ENCODE measurements at places on chromosomes 5 and 9.

GRCh38 chr5:113145757-113146387 lies 169.3 kb downstream of the DCP2 start:
- DNase-seq = no peak

DNA sequence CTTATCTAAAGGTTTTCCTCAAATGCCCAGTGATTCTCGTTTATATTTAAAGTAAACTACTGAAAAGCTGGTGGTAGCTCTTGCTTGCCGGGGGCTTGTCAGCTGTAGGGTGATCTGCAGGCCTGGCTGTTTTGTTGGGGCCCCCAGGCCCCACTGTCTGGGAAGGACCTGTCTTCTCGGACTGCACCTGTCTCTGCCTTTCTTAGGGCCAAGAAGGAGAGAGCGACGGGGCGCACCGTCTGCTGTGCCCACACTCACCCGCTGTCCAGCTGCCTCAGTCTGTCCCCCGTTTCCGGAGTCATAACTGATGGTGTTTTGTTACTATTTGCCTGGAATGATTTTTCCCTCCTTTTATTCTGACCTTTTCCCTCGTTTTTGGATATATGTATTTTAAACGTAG lies 94.1 kb upstream of the CACNA1B start:
- DNase-seq = no peak

DNA sequence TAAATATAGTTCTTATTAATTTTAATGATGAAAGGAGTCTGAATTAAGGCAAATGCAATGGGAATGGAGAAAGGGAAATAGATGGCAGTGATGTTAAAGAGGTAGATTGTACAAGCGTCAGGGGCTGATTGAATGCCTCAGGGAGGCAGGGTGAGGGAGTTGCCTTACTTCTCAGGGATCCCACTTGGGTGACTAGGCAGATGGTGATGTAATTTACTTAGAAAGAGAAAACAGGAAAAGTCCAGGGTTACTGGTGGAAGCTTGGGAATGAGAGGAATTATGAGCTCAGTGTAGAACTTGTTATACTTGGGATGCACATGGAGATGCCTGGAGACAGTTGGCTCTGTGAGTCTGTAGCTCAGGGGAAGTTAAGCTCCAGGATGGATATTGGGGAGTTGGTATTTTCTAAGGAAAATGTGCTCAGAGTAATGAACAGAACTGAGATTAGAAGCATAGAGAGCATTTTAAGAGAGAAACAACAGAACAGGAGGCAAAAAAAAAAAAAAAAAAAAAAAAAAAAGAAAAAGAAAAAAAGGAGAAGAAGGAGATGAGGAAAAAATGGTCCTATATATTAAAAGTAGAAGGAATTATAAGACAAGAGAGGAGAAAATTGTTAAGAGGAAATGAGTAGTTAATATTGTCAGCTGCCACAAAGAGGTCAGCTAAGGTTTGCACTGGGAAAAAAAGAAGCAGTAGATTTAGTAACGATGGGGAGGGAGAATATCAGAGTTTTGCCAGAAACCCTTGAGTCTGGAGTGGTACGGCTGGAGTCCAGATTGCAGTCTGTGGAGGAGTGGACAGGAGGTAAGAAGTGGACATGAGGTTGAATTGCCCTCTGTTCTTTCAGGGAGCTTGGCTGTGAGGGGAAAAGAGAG lies 88.0 kb upstream of the ELL2 start:
- DNase-seq = peak; percentile 38

DNA sequence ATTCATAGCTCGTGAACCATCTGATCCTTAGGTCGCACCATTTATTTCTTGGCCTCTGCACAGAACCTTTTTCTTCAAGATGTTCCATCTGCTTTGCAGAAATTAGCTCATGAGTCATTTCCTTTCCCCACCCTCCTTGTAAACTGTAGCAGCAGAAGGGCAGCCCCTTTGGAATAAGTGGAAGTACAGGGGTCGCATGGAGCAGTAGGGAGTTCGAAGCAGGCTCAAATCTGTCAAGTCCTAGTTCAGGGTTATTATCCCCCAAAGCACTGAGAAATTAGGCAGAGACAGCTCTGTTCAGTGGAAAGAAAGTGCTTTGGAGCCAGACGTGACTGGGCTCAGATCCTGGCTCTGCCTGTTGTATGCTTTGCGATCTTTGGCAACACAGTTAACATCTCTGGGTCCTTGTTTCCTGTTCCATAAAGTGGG lies 84.2 kb downstream of the SGCD start:
- DNase-seq = no peak

DNA sequence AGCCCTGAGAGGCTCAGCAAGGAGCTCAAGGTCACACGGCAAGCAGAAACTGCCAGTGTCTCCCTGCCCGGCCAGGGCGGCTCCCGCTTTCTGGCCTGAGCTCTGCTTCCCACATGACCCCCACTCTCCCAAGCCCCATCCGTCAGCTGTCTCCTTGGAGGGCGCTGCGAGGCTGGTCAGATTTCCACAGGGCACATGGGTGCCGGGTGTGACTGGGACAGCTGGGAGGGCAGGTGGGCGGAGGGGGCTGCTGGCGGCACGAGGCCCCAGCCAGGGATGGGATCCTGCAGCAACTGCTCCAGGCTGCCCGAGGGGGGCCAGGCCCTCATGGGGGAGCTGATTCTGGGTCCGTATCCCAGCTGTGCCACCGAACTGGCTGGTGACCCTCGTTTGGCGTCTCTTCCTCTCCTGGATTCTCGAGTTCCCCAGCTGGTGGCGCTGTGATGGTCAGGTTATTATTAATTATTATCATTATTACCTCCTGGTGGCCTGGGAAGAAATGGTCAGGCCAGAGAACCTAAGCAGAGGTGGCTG lies 12.9 kb upstream of the WDR38 start:
- DNase-seq = no peak

DNA sequence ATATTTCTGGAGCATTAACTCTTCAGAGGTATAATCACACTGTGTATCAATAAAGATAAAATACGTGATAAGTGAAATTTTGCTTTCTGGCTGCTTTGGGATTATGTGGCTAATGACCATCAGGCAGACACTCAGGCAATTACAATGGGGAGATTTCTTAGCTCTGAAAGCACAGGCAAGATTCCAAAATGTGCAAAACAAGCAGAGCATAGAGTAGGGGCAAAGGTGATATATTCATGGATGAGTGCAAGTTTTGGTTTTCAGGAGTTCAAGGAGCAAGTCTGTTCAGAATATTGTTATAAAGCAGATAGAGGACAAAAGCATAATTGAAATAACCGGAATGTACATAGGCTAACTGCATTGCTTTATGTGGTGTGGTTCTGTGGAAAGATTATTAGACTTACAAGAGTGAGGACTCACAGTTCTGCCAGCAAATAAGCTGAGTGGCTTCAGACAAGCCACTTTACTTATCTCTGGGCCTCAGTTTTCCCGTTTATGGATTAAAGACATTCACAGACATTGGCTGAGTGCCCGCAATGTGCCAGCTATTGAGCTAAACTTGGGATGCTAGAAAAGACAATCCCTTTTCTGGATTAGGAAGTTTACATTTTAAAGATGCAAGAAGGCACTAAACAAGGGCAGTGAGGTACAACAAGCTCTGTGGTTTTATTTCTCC lies 945.6 kb upstream of the ARRDC3 start:
- DNase-seq = no peak

GRCh38 chr9:8384091-8384490 lies 584.5 kb upstream of the DMAC1 start:
- no peak for DNase-seq

DNA sequence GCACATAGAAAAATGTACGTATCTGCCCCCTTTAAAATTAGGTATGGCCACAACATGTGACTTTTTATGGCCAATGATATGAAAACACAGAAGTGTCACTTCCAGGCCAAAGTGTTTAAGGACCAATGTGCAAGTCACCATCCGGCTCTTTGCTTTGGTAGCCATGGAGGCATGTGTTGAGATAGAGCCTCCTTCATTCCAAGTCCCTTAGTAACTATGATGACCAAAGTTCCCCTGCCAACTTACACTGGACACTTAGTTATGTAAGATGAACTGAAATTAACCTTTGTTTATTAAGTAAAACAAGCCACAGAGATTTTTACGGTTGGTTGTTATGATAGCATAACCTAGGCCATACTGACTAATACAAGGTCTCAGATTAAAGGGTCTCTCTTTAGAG lies 51.0 kb downstream of the FBN2 start:
- DNase-seq = no peak

DNA sequence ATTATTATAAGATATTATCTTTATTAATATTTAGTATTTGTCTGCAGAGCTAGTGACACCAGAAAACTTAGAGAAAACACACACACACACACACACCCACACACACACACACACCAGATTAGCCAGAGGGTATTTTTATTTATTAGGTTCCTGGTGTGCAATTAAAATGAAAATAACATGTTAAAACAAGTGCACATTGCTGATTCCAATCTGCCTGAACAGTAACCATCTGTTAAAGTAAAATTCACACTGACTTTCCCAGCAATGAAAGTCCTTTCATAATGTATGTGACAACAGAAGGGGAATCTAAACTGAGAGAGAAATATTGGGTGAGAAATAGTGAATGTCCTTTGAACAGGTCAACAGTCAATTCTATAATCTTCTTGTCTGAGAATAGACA lies 2323.5 kb upstream of the ACO1 start:
- no peak for DNase-seq

GRCh38 chr9:34716711-34717110 lies 6.8 kb upstream of the CCL21 start:
- no peak for DNase-seq

DNA sequence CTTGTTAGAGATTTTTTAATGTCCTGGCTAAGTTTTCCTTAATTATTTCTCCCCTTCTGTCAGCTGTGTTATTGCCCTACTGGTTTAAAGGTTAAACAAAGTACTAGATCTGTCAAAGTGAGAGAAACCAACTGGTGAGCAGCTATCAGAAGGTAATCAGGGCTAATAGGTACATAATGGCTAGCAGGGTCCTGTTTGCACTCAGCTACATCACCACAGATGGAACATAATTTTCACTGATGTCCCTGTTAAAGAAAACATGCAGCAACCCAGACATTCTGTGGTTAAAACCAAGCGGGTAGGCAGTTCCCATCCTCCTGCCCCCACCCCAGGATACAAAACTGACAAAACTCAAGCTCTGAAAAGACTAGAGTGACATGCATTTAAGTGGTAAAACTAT lies 473.9 kb downstream of the NR2F1-AS1 start:
- DNase-seq = no peak

DNA sequence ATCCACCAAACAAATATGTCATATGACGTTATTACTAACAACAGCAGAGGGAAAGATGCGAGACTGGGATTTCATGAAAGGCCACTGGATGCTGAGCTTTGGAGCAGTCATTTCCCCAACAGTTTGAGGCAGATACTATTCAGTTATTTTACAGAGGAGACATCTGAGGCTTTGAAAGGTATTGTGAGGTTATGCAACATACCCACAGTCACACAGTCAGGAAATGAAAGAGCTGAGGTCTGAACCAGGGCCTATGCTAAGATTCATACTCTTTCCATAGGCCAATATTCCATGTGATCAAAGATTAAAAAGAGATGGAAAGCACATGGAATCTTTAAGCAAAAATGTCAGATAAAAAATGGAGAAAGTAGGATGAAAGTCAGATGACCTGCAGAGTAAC lies 63.0 kb downstream of the LPAR1 start:
- DNase-seq = no peak

DNA sequence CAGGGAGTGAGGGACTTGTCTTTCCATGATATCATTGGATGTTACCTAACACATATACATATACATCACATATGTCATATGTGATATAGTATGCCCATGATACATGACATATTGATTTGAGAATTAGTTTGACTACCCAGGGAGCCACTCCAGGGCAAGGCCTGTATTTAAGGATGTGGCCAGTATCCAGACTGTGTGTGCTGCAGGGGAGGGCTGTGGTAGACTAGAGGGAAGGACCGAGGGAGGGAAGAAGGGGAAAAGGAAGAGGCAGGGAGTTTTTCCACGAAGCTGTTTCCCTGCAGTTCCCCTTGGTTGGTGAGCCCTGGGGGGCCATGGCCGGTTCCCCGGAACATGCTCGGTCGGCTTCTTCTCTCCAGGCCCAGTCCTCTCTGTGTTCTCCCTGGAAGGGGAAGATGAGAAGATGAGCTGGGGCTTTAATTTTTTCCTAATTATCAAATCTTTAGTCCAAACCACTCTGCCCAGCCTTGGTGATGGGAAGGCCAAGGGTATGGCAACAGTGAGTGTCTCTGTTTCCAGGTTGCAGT lies 48.7 kb downstream of the NSUN2 start:
- DNase-seq = no peak

- DNase-seq = no peak
Observed at GRCh38 chr9:94779031-94779430, 52.5 kb downstream of the AOPEP start.

DNA sequence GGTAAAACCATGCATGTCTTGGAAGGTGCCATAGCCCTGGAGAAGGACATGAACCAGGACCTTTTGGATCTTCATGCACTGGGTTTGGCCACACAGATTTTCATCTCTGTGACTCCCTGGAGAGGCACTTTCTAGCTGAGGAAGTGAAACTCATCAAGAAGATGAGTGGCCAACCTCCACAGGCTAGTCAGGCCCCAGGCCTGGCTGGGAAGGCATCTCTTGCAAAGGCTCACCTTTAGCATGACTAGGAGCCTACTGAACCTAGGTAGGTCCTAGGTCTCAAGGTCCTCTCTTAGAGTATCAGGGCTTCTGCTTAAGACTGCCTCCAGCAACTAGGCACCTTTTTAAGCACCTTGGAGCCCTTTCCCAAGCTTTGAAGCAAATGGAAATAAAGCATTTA lies 1448.7 kb upstream of the ACO1 start:
- DNase-seq = no peak

DNA sequence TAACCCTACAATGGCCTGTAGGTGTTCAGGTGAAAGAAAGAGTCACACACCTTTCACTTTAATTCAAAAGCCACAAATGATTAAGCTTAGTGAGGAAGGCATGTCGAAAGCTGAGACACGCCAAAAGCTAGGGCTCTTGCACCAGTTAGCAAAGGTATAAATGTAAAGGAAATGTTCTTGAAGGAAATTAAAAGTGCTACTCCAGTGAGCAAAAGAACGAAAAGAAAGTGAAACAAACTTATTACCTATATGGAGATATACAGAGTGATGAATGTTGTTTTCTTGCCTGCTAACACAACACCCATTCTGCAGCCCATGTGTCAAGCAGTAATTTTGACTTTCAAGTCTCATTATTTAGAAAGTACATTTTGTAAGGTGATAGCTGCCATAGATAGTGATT lies 254.2 kb upstream of the SLC24A2 start:
- DNase-seq = no peak

DNA sequence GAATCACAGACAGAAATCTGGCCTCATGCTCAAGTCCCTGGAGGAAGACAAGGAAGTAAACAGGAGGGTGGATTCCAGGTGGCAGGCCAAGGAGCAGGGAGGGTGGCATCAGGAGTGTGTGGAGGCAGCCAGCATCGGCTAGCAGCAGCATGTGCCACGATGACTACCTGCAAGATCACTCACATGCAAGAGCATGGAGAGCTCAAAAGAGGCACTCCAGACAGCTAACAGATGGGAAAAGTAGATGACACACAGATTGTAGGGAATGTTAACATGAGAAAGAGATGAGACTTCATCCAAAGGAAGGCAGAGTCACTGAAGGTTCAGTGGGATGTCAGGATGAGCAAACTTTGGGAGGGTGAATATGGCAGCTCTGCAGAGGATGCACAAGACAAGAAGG lies 104.3 kb downstream of the SEMA5A start:
- no peak for DNase-seq

Data from HS-5 (cell line).